ENCODE measurements at places on chromosomes 3 and 15.
A peak's percentile ranks its signal among the peaks of the same experiment; 100 is the strongest.

DNA sequence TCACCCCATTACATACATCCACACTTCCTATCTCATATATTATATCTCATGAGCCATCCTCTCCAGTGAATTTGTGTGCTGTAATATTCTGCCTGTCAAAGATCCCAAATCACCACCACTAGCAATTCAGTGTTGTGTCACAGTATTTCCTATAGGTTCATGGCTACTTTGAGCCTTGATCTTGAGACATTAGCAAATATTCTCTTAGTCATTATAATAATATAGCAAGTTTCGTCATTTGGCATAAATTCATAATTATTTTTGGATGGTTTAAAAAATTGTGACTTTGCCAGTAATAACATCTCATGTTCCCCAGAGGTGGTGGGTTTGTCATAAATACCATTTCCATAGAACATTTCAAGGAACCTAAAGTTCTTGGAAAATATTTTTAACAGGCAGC is 47.7 kb downstream of the CMSS1 start:
- no peak for DNase-seq

- no peak for DNase-seq
These were observed 40.6 kb downstream of the MYO5C start for GRCh38 chr15:52255008-52255407.

DNA sequence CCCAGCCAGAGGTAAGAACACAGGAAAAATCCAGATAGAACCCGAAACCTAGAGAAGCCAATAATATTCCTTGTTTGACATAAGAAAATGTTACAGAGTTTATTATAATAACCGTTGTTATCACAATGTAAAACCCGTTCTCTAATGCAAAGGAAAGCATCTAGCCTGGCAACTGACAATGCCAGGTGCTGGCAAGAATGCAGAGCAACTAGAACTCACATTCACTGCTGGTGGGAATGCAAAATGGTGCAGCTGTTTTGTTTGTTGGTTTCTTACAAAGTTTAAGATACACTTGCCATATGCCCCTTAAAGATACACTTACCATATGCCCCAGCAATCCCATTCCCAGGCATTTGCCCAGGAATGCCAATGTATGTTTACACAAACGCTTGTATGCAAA is 23.4 kb downstream of the VPS39 start:
- DNase-seq = no peak

GRCh38 chr15:40355976-40356585 is 1.9 kb upstream of the DISP2 start:
- no peak for DNase-seq

DNA sequence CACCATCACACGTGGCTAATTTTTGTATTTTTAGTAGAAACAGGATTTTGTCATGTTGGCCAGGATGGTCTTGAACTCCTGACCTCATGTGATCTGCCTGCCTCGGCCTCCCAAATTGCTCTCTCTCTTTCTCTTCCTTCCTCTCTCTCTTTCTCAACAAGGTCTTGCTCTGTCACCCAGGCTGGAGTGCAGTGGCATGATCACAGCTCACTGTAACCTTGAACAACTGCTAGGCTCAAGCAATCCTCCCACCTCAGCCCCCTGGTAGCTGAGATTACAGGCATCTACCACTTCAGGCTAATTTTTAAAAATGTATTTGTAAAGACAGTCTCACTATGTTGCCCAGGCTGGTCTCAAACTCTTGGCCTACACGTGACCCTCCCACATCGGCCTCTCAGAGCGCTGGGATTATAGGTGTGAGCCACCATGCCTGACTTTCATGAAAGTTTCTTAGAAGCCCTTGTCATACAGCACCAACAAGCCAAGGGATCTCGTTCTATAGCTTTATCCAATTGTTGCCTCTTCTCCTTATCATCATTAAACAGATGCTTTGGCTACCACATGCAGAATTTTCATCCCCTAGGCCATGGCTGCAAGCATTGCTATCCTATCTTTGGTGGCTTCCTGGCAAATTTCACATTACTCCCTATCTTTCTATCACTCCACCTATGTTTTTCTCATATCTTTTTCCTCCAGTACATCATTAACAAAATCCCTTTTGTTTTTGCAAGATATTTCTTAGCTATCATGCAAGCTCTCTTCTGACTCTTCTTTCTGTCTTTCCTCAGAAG is 5.7 kb downstream of the CCDC32 start:
- no peak for DNase-seq

DNA sequence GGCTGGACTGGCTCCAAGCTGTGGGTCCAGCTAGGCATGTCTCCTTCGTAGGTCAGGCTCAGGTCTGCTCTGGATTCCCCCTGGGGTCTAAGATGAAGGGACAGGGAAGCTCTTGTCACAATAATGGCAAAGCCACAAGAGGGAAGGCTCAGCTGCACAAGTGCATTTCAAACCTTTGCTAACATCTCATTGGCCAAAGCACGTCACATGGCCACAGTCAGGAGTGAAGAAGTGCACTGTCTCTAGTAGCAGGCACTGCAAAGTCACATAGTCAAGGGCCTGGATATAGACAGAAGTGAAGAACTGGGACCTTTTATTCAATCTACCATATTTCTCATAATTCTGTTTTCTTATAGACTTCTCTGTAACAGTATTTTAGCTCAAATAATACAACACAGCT is 20.1 kb downstream of the DLEC1 start:
- no peak for DNase-seq

- no peak for DNase-seq
These were observed 32.6 kb upstream of the PDE8A start for GRCh38 chr15:84949043-84949442.

DNA sequence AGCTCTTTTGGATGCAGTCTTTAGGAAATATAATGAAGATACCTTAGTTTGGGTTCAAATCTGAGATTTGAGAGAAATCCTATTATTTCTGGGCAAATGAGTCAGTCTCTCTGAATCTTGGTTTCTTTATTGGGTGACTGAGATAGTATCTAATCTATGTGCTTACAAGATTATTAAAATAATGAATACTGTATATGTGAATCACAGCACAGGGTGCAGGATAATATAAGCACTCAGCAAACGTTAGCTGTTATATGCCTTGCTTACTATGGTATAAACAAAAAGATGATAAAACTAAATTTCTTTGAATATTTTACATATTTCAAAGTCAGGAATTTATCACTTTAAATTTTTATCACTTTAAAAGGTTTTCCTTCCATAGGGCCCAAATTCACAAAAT is 29.6 kb downstream of the FGF7 start:
- no peak for DNase-seq

GRCh38 chr3:55477306-55478303 is 9.5 kb downstream of the WNT5A start:
- DNase-seq = no peak

DNA sequence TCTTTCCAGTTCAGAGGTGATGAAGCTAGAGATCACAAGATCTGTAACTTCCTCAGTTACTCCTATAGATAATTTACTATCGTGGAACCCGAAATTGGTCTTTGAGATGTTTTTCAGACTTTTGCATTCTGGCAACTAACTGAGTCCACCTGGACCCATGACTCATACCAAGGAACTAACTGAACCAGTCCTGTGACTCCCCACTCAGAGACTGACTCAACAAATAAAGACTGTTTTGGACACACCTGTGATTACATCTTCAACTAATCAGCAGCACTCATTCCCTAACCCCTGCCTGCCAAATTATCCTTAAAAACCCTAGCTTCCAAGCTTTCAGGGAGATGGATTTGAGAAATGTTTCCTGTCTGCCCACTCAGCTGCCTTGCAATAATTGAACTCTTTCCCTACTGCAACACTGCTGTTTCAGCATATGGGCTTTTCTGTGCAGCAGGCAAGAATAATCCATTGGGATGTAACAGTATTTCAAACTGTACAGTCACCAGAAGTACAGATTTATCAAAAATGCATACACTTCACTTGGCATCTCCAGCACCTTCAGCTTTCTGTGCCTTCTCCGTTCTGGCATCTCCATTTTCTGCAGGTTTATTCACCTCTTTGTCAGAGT is 57.7 kb downstream of the GATM start:
- DNase-seq = no peak

DNA sequence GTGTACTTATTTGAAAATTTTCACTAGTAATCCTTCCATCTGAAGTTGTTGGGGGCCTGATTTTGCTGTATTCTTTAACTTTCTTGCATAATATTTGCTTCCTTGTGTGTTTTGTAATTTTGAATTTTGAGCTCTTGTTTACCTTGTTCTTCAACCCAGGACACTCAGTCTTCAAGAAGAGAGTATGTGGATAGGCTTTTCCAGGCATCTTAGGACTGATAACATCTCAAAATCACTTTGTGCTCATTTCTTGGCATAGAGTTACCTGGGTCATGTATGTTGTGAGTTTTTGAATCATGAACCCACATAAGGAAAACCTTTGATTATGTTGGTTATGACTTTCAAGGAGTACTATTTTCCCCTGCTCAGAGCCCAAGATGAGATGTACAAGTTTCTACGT is 13.4 kb downstream of the BTD start:
- DNase-seq = no peak

GRCh38 chr3:89622063-89622700 is 514.8 kb downstream of the EPHA3 start:
- no peak for DNase-seq

GRCh38 chr15:40470423-40471104 is at the start of gene CHST14:
TSS of gene CHST14 (plus strand) at chr15:40470984. CDS start at chr15:40471214, 230 bp downstream.
- DNase-seq = peak; percentile 57

- no peak for DNase-seq
These were observed 544.8 kb upstream of the DPPA4 start for GRCh38 chr3:109882144-109882543.

- no peak for DNase-seq
These were observed 36.1 kb upstream of the CTXND1 start for GRCh38 chr15:80288131-80288530.

GRCh38 chr3:25283613-25284012 is 144.4 kb upstream of the RARB start:
- DNase-seq = no peak

- DNase-seq = no peak
These were observed 31.3 kb downstream of the SHQ1 start for GRCh38 chr3:72816862-72817355.

DNA sequence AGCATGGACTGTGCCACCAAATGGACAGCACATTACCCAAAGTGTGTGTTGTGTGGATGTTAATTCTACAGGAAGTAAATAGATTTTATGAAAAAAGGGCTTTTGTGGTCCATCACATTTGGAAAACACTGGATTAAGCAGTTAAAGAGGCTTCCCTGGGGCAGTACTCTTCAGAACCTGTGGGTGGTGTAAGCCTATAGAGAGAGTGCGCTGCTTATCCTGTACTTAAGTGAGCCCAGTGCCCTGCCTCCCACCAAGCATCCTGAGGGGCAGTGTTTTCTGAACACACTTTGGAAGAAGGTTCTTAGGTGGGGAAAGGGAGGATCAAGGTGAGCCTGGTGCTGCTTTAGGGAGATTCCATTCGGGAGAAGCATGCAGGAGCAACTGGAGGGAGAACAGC is 10.9 kb downstream of the TTLL3 start:
- no peak for DNase-seq

DNA sequence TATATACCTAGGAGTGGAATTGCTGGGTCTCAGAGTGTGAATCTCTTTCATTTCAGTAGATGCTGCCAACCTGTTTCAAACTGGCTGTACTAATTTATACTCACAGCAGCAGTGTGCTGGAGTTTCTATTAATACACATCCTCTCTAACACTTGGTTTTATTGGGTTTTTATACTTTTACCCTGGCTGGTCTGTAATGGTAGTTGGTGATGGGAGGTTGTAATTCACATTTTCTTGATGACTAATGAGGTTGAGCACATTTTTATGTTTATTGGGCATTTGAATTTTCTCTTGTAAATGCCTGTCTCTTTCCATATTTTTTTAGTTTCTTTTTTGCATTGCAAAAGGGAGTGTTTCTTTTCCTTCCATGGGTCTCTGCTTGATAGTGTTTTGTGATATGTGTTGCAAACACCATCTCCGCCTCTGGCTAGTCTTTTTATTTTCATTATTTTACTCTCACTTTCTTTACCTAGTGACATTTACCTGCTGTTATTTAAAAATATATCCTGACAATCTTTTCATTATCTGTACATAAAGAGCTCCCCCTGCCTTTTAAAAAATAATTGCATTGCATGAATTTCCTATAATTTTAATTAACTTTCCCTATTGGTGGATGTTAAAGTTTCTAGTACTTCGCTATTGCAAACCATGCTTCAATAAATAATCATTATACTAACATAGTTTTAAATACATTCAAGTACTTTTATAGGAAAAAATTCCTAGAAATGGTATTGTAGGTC is 49.0 kb upstream of the GCNT3 start:
- no peak for DNase-seq

GRCh38 chr3:196654735-196655090 is 15.2 kb downstream of the NRROS start:
- no peak for DNase-seq

- no peak for DNase-seq
These were observed 486.0 kb upstream of the ADAMTS9 start for GRCh38 chr3:65173841-65174240.

DNA sequence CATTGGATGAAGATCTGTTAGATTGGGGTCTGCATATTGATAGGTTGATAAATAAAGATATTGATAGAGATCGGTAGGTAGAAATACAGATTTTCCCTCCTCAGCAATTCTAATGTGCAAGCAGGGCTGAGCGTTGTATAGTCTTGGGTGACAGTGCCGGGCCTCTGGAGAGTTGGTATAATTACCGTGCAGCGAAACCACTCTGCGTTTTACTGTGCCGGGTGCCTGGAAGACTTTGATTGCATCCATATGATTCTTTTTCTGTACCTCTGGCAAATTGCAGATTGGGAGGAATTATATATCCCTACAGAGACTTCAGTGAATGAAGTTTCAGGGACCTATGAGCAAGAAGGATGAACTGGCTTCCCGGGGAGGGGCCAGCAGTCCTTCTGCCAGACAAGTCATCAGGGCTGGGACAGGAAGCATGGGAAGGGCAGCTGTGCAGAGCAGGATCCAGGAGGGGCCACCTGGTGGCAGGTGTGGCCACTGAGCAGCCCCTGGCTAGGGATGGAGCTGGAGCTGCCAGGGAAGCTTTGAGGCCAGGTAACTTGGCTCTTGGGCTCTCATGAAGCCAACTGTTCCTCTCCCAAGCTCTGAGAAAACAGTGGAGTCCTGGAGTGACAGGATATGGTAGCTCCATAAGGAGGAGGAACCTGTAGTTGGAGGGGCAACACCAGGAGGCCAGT is 132.5 kb downstream of the APBA2 start:
- no peak for DNase-seq

- DNase-seq = no peak
These were observed 5.6 kb downstream of the PIGZ start for GRCh38 chr3:196962930-196963630.

GRCh38 chr3:162224746-162225145 is 728.1 kb downstream of the OTOL1 start:
- no peak for DNase-seq

DNA sequence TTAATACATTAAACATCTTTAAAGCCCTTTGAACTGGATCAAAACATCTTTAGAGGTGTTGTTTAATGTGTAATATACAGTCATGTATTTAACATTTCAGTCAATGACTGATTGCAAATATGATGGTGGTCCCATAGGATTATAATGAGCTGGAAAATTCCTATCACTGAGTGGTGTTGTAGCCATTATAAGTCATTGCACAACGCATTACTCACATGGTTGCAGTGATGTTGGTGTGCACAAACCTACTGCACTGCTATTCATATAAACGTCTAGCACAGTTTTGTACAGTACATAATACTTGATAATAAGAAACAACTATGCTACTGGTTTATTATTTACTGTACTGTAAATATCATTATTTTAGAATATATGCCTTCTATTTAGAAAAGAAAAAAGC is 75.6 kb downstream of the DTWD1 start:
- DNase-seq = no peak

GRCh38 chr15:81334768-81335435 is 11.0 kb upstream of the STARD5 start:
- no peak for DNase-seq

GRCh38 chr3:119295816-119296726 is 1.9 kb downstream of the ARHGAP31 start:
- no peak for DNase-seq

Data from GDM1 (cell line).